ENCODE measurements at places on chromosomes 5 and 9.

- DNase-seq = no peak
Measured at GRCh38 chr9:69985971-69986370, 57.7 kb upstream of the MAMDC2 start.

- no peak for DNase-seq
Measured at GRCh38 chr9:95058795-95059386, 258.6 kb downstream of the FANCC start.

GRCh38 chr9:99509900-99510535 is 287.9 kb downstream of the SEC61B start:
- DNase-seq = no peak

- DNase-seq = no peak
Measured at GRCh38 chr5:165906871-165907270, 2384.6 kb upstream of the WWC1 start.

DNA sequence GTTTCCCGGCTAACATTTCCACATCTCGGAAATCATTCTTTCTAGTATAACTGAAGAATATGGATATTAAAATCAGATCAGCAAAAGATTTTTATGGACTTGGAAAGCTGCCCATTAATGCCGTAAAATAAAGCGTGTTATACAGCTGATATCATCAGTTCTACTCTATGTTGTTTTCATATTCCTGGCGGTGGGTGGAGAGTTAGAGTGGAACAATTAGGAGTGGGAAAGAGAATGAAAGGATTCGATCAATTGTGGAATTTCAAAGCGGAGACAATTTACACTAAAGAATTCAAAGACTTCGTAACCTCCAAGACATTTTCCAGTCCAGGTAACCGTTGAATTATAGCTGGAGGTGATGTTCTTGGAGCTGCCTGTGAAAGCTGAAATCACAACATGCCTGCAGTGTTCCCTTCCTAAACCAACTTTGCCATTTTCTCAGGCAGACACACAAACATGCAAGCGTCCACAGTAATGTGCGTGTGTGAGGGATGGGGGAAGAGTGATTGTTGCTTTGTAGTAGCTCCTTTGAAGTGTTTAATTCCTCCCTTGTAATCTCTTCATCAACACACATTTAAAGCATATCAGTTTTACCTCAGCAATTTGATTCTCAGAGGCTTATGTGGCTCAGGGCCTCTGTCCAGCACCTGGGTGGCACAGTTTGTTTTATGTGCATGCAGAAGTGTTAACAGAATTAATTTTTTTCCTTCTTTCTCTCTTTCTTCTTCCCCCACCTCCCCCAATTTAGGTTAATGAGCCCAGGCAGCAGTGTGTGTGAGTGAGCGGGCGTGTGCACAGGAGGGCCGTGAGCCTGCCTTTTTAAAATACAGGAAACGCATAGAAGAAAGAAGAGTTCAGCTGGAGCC is 544.1 kb downstream of the RAB3C start:
- peak; percentile 23 for DNase-seq

GRCh38 chr5:167936022-167936421 is 355.4 kb upstream of the WWC1 start:
- DNase-seq = no peak

DNA sequence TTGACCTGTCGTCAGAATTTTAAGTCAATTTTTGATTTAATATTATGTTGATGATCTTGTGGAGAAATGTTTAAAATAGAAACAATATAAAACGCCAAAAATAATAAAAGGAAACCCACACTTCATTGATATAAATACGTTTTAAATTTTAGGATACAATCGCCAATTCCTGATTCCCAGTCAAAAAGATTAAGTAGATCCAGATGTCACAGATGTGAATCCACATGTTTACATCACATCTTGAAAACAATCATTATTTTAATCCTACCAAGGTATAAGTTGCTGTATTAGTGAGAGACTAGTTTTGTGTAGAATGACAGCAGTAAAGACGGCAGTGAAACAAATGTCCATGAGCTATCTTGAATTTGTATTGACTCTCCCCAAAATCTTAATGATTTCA is 4.9 kb downstream of the TAS2R1 start:
- DNase-seq = no peak

- no peak for DNase-seq
Measured at GRCh38 chr9:115275753-115276152, 157.8 kb upstream of the TNC start.

Measured in putamen (tissue), 1 donor.